ENCODE measurements at places on chromosomes 16 and 17. TPM values are rescaled to one million over a fixed set of nuclear protein-coding genes. Genes with fewer than 3 reads are reported as not detected.

- DNase-seq = peak; percentile 90
These were observed 30.1 kb upstream of the TNFRSF13B start for GRCh38 chr17:17001874-17002520.

- no peak for DNase-seq
These were observed 33.1 kb upstream of the PITPNM3 start for GRCh38 chr17:6589266-6589946.

The PHB1 gene
- total RNA-seq = 93.5 TPM

The PRM1 gene
- not detected for total RNA-seq

DNA sequence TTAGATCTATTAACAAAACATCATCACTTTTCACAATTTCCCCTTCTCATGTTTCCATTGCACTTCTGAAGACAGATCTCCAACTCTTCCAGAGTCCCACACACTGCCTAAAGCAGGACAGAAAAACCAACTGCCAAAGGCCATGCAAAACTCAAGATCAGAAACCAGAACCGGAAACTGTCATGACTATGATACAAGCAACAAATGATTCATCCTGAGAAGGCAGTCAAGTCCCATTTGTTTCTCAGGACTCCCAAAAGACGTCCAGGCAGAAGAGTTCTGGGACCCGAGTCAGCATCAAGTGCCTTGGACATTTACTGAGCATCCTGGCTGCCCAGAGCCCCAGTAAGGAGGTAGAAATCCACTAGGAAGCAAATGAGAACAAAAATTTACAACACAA is 38.8 kb downstream of the ERN1 start:
- DNase-seq = no peak

GRCh38 chr16:79097771-79098170 is 502.8 kb downstream of the MAF start:
- no peak for DNase-seq

DNA sequence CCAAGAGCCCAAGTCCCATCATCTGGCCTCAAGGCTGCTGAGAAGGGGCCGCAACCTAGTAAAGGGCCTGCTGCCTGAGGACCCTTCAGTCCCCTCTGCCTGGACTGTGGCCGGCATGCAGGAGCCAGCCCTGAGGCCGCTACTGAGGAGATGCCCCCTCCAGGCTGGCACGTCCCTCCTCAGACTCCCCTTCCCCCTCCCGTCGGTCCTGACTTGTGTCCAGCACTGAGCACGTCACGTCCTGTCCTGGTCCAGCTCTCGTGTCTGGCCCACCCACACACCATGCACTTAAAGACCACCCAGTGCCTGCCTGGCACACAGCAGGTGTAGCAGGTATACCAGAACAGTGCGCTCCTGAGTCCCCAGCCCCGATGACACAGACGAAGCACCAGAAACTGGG is 9.6 kb downstream of the MTHFSD start:
- no peak for DNase-seq

The ACBD4 gene
- total RNA-seq = 26.4 TPM

The DNAAF1 gene
- 1.4 TPM for total RNA-seq

The MYL11 gene
- total RNA-seq = not detected

The KRTAP3-1 gene
- total RNA-seq = not detected

DNA sequence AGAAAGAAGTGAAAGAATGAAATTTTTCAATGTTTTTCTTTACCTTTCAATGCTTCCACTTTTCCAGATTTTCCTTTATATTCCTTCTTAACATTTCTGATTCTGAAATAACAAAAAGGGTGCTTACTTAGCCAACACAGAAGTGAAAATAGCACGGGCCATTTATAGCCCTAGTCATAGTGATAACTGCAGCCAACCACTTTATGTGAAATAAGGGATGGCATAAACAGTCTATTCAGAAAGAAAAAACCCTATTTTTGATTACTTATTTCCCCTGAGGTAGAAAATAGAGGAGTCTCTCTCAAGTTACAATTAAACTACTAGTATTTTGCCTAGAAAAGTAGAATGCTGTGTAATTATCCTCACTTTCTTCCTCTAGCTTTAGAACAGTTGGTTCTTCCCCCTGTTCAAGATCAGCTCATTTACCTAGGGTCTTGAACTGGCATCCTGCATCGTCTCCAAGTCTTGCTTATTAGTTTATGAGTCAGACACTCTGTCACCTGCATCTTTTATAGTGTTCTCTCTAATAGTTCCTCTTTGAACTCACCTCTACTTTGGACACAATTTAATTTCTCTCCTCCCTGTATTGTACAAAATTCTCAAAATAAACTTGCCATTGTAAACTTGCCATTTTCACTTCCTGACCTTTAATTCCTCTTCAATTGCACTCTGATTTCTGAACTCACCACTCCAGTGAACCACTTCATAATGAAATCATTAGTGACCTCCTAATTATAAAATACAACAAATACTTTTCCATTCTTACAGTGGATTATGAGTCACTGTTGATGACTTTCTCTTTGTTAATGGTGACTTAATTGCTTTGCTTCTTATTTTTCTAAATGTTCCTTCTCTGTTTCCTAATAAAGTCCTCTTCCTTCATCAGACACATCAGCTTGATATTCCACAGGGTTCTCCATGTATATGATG is 23.6 kb downstream of the ABCA6 start:
- no peak for DNase-seq

- no peak for DNase-seq
These were observed 434 bp upstream of the CPSF4L start for GRCh38 chr17:73261952-73262675.

The KRTAP1-1 gene
- not detected for total RNA-seq

The CRYBA1 gene
- not detected for total RNA-seq

The SLC52A1 gene
- total RNA-seq = not detected

- peak; percentile 56 for DNase-seq
These were observed 19.1 kb downstream of the OSBPL7 start for GRCh38 chr17:47802341-47803022.

DNA sequence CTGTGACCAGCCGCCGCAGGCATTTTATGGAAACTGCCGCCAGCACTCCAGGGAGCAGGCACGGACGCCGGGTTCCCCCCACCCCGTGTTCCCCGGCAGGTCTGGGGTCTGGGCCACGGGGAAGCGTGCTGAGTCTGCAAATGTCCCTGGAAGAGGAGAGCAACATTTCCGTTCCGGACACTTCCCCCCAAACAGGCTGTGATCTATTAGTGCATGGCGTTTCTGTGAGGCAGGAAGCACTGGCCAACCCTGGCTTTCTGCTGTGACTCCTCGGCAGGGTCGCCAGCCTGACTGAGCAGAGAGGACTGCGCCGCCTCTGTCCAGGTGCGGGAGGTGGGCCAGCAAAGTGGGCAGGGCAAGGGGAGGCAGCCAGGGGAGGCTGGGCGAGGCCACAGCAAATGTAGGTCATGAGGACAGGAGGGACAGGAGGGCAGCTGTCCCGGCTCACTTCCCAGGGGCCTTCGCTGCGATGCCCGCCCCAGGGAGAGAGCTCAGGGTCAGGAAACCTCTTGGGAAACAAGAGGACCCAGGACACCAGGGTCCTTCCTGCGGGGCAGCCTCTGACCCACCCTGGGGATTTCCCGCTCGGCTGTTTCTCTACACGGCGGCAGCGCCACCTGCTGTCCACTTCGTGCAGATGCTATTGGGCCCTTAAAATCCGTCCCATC is 9.5 kb downstream of the FOXF1 start:
- DNase-seq = peak; percentile 77

GRCh38 chr17:79842656-79843473 is 3.6 kb upstream of the CBX4 start:
- no peak for DNase-seq

DNA sequence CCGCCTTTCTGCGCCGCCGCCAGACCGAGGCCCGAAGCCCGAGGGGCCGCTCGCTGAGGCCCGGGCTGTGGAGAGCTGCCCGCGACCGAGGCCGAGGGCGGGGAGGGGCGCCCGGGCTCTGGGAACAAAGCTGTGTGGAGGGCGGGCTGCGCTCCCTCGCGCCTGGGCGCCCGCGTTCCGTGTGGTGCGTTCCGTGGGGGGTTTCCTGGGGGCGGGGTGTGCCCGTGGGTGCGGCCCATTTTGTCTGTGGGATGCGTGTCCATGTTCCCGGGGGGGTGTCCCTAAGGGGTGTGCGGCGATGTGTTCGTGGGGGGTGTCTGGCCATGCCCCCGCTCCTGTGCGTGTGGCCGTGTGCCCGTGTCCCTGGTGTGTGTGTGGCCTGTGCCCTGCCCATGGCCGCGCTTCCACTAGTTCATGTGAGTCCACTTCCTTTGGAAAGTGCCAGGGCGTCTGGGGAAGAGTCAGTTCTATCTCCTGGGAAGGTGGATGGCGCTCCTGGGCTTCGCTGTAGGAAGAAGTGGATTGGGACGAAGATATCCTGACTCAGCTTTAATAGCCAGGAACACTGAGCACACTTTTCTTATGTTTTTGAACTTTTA is 520 bp downstream of the JPT2 start:
- DNase-seq = no peak

GRCh38 chr17:41998497-41998896 is 18.7 kb downstream of the DNAJC7 start:
- no peak for DNase-seq

The ACSF2 gene
- total RNA-seq = 37.8 TPM

The HIC1 gene
- total RNA-seq = 85.0 TPM

- DNase-seq = peak; percentile 69
These were observed 744 bp upstream of the GGNBP2 start for GRCh38 chr17:36544044-36544306.

- no peak for DNase-seq
These were observed 3.3 kb upstream of the CLTC start for GRCh38 chr17:59616253-59616920.

The EPN2 gene
- total RNA-seq = 76.6 TPM

GRCh38 chr16:76277460-76278030 is 344 bp downstream of the CNTNAP4 start:
- DNase-seq = no peak

DNA sequence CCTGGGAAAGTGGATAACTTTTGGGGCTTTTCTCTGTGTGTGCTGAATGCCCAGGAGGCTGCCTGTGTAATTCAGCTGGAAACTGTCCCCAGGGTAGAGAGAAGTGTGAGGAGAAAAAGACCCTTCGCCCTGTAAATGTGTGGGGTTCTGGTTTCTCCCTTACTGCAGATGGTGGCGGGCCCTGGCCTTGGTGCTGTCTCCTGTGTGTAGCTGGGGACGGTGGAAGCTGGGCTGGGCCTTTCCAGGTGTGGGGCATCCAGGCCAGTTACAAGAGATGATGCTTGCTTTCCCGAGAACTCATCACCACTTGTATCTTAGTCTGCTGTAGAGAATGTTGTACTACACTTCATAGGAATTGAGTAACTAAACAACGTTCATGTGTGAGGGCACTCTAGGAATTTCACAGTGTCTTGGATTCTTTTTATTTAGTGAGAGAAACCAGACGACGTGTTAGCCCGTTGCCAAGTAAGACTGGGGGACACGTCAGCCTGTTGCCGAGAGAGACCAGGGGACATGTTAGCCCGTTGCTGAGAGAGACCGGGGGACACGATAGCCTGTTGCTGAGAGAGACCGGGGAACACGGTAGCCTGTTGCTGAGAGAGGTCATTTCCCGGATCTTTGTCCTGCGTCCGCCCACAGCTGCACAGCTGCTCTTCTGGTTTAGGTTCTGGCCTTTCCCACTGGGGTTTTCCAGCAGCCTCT is 43.1 kb downstream of the TBCD start:
- no peak for DNase-seq

- DNase-seq = no peak
These were observed 12.4 kb upstream of the SLC25A19 start for GRCh38 chr17:75301502-75302206.

The FBXW10 gene
- total RNA-seq = not detected

DNA sequence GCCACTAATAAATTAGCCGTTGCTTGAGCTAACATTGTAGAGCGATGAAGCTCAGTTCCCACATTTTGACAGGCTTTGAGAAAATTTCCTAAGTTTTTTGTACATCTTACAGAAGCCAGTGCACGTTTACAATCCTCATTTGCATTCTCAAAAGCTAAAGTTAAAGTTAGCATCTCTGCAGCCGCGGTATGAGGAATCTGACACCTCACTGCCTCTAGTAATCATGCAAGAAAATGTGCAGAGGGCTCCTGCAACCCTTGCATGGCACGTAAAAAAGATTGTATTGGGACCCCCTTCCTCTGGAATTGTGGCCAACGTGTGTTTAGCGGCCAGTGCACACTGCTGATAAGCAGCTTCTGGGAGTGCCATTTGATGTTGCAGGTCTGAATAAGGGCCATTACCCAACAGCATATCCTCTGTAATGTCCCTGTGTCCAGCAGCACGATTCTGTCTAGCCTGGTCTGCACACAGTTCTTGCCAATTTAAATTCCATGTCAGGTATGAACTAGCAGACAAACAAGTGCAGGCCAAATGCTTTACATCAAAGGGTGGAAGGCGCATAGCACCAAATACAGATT is 12.4 kb upstream of the ZNF689 start:
- no peak for DNase-seq

DNA sequence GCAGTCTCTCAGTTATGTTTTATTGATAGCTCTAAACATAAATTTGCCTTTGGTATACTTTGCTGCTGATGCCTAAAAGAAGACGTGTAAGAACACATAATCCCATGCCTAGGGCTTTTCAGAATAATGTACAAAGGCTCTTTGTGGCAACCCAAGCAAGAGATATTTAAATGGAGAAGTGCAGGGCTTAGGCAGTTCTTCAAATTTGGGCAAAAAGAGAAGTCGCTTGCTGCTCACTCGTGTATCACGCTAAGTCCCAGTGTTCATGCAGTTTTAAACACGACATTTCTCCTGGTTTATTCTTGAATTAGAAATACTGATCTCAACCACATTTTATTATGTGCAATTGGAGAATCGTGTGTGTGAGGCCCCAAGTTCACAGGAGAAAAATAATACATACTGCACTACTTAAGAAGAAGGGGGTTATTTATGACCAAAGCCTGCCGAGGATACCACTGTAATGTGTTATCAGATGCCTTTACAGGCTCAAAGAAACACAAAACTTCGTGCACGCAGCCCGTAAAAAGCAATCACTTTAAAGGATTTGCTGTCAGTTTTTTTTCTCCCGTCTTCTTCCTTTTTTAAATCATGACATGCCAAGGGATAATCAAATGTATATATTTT is 22.5 kb upstream of the IRX6 start:
- DNase-seq = no peak

DNA sequence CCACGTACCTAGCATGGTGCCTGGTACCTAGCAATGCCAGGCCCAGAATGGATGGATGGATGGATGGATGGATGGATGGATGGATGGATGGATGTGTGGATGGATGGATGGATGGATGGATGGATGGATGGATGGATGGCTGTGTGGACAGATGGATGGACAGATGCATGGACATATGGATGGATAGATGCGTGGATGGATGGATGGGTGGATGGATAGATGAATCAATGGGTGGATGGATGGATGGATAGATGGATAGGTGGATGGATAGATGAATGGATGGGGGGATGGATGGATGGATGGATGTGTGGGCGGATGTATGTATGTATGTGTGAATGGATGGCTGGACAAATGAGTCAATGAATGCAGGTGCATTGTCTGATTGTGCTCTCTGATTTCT is 12.6 kb downstream of the GPR139 start:
- no peak for DNase-seq

The AP2B1 gene
- 130 TPM for total RNA-seq

GRCh38 chr16:16887193-16887592 is 508.3 kb downstream of the NPIPA7 start:
- no peak for DNase-seq
